Stimulated activated CD8-positive, alpha-beta memory T cell treated with anti-CD3 and anti-CD28 coated beads, Interleukin-4, amount 100 ng/mL, for 1 hour (primary cell): ENCODE measurements at places on chromosomes 11 and 22.

- DNase-seq = no peak
Measured at GRCh38 chr22:37222440-37222971, 10.2 kb upstream of the SSTR3 start.

GRCh38 chr11:70566768-70567530, 168.6 kb downstream of the CTTN start:
- DNase-seq = no peak

GRCh38 chr11:22520521-22520920, 105.1 kb downstream of the FANCF start:
- DNase-seq = no peak

DNA sequence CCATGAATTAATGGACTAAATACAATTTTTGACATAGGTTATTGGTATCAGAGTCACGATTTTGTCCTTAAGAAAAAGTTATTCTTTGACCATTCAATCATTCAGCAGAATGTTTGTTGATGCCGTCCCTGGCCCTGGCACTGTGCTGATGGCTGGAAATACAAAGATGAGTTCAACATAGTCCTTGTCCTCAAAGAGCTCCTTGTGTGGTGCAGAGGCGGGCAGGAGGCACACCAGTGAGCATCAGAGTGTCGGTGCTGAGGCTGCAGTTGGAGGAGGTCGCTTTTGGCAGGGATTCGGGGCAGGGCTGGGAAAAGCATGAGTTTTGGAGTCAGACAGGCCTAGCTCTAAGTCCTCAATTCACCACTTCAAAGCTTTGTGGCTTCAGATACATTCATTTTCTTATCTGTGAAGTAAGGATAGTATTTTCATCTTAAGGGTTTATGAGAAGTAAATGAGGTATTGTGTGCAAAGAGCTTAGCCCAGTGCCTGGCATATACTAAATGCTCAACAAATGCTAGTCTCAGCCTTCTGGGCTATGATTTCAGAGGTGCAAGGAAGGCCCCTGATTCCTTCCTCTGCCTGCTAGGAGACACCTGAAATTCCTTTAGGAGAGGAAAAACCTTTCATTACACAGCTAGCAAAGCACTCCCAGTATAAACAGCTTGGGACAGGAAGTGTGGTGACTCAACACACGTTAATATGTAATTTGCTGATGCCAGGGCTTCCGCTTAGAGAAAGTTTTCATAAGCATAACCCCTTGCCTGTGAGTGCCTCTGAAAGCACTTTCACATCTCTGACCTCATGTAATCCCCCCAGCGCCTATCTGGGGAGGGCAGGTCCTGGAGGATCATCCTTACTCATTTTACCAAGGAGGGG, 113.8 kb downstream of the NECTIN1 start:
- no peak for DNase-seq

DNA sequence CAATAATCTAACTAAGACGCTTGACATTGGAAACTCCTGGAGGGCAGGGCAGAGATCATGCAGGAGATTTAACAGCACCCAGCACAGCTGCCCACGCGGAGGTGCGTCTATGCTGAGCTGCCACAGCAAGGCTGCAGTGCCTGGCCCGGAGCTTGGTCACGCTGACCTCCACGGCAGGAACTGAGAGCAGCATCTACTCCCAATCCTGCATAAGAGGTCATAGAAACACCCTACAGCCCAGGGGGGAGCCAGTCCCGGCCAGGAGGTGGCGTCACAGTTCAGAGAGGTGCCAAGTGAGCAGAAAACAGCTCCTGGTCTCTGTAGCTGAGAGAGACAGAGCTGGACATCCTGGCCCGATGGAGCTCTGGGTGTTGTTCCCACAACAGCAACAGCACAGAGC, 121.1 kb upstream of the TMEM45B start:
- DNase-seq = no peak

- DNase-seq = no peak
Measured at GRCh38 chr11:122769126-122769780, 69.0 kb upstream of the CRTAM start.

DNA sequence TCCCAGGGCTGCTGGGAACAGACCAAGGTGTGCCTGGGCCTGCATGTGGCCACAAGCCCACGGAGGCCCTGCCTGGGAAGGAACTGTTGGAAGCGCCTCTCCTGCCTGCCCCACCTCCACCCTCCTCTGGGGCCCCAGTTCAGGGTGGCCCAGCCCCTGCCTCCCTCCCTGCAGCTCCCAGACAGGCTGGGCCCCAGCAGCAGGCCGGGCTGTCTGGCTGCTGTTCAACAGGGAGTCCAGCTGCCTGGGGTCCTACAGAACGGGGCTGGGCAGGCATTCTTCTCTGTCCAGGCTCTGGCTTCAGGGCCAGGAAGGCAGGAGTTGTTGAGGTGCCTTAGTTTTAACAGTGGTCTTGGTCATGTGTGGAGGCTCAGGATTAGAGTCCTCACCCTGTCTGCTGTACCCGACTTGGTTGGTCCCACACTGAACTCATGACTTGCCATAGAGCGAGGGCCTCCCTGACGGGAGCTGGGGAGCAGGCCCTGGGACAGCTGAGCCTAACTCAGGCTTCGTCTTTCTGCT, 11.8 kb downstream of the PRDM11 start:
- no peak for DNase-seq

DNA sequence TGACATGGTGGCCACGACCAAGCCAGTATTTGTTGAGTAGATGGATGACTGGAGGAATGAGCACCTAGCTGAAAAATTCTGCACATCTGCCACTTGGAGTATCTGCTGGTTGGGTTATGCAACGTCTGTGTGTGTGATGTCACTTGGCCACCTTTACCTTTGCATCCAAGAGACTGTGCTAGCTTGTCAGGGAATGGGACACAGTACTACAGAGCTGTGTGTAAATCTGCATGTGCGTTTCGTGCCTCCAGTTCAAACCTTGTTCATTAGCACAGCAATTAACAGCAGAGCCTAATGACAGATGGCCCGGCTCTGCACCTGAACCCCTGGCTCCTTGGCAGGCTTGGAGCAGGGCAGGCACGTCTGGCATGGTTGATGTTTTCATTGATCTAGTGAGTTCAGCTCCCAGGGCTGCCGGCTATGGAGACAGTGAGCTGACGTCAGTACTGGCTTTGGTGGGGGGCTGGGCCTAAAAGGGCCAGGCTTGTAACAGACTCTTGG, 188.4 kb upstream of the NAV2 start:
- no peak for DNase-seq

DNA sequence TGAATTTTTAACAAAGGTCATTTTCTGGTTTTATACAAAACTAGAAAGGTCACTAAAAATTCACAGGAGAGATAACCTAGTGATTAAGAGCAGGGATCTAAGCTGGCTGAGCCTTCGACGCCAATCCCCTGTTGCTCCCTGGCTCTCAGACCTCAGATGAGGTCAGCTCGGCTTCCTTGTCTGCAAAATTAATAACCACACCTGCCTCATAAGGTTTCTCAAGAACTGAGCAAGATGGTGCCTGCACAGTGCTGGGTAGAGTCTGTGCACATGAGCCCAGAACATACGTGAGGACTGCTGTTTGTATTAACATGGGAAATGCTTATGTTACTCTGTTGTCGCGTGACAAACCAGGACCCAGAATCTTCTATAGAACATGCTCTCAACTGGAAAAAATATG, 24.4 kb upstream of the CD5 start:
- no peak for DNase-seq

DNA sequence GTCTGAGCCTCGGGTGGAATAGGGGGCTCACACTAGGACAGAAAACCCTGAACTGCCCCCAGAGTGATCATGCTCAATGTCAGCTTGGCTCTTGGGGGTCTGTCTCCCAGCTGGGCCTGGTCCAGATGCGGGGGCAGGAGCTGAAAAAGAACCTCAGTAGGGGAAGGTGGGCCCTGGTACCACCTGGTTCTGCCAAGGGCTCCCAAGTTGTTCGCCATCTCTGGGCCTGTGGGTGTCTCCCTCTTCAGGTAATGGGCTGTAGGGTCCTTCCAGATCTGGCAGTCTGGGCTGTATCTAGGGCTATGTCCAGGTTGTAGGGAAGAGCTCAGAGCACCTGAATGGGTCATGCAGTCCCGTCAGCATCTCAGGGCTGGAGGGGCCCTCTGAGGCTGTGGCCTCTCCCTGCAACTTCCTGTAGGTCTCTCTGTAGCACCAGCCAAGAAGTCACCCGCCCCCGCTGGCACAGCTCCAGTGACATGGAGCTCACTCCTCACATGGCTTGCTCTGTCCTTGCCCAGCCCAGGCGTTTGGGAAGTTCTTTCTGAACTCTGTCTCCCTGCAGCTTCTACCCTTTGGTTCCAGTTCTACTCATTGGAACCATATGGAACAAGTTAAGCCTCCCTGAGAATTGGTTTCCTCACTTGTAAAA, 33.0 kb upstream of the SOX10 start:
- DNase-seq = no peak

GRCh38 chr11:73551677-73552076, 46.2 kb downstream of the FAM168A start:
- DNase-seq = no peak

DNA sequence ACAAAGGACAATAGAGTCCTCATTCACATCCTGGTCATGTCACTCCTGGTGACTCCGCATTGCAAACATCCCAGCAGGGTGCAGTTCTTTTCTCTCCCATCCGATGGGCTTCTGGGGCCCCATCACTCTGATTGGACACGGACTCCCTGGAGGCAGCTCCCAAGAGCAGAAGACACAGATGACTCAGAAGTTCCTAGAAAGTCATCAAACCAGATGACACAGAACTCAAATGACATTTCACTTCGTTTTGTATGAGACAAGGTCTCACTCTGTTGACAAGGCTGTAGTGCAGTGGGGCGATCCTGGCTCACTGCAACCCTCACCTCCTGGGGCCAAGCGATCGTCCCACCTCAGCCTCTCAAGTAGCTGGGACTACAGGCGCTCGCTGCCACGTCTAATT, 33.2 kb downstream of the ZNF195 start:
- no peak for DNase-seq

DNA sequence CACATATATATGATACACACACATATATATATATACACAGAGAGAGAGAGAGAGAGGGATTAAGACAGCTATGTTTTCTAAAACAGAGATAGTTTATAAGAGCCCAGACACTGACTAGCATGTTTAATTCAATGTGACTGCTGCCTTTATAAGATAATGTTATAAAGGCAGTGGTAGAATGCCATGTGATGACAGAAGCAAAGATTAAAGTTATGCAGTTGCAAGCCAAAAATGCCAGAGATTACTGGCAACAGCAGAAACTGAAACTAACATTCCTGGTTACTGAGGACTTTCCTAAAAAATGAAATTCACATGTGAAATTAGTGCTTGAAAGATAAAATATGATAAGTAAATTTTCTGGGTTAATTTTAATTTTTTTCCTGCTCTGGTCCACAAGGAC, 1888.9 kb downstream of the LRRC4C start:
- DNase-seq = no peak

GRCh38 chr11:90124371-90124770, 10.1 kb upstream of the NAALAD2 start:
- no peak for DNase-seq

- peak; percentile 85 for DNase-seq
Measured at GRCh38 chr22:46013460-46014416, 36.8 kb upstream of the WNT7B start.

- no peak for DNase-seq
Measured at GRCh38 chr11:9069256-9069655, 22.1 kb downstream of the SCUBE2 start.

- DNase-seq = no peak
Measured at GRCh38 chr11:131645237-131645636, 274.8 kb downstream of the NTM start.

DNA sequence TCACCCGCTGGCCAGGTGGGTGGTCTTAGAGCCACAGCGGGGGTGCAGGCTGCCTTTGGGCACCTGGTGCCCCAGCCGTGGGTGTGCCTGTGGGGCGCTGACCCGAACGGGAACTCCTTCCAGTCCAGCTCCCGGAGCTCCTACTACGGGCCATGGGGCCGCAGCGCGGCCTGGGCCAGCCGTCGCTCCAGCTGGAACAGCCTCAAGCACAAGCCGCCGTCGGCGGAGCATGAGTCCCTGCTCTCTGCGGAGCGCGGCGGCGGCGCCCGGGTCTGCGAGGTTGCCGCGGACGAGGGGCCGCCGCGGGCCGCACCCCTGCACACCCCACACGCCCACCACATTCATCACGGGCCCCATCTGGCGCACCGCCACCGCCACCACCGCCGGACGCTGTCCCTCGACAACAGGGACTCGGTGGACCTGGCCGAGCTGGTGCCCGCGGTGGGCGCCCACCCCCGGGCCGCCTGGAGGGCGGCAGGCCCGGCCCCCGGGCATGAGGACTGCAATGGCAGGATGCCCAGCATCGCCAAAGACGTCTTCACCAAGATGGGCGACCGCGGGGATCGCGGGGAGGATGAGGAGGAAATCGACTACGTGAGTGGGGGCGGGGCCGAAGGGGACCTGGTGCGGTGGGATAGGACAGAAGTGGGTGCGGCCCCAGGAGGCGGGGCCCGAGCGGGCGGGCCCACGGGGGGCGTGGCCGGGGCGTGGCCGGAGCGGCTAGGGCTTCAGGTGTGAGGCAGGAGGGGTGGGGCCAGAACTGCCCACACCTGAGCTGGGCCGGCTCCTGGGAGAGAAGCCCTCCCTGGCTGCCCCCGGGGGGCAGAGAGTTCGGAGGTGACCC, 91.5 kb downstream of the CACNA1I start:
- peak; percentile 65 for DNase-seq

GRCh38 chr11:69002110-69002569, 10.9 kb downstream of the MRGPRF start:
- DNase-seq = no peak
